T-cell (primary cell): ENCODE measurements at places on chromosomes 2 and 18. TPM values are rescaled to one million over a fixed set of nuclear protein-coding genes. Genes with fewer than 3 reads are reported as not detected.

DNA sequence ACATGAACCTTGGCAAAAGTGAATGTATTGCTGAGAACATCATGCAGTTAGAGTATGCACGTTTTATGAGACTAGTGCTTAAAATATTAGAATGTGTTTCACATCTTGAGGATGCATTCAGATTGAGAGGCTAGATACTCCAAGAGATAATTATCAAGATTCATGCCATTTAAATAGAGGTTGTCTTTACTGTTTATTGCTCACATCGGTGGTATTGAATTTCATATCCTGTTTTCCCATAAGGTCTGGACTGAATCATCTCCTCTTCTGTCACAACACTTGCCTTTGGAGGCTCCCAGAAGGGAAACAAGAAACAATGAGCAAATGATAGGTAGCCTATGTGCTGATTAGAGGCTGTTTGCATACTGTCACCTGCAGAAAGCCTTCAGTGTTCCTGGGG is 83.8 kb downstream of the CLHC1 start:
- no peak for DNase-seq
- H3K4me3 ChIP-seq = no peak overlapping the region
- H3K4me1 ChIP-seq = no peaks in the 10 kb centered on the region
- no peak overlapping the region for H3K27ac ChIP-seq

GRCh38 chr2:239625156-239625845 is 224.5 kb upstream of the HDAC4 start:
- no peak for DNase-seq
- no peaks in the 10 kb centered on the region for H3K27me3 ChIP-seq
- peaks cover 41% of the 10 kb centered on the region for H3K4me1 ChIP-seq
- H3K27ac ChIP-seq = peak overlapping the region; percentile 48

- DNase-seq = no peak
- no peak overlapping the region for H3K27ac ChIP-seq
- H3K36me3 ChIP-seq = no peaks in the 10 kb centered on the region
Observed at GRCh38 chr18:25832001-25832604, 258.3 kb downstream of the SS18 start.

DNA sequence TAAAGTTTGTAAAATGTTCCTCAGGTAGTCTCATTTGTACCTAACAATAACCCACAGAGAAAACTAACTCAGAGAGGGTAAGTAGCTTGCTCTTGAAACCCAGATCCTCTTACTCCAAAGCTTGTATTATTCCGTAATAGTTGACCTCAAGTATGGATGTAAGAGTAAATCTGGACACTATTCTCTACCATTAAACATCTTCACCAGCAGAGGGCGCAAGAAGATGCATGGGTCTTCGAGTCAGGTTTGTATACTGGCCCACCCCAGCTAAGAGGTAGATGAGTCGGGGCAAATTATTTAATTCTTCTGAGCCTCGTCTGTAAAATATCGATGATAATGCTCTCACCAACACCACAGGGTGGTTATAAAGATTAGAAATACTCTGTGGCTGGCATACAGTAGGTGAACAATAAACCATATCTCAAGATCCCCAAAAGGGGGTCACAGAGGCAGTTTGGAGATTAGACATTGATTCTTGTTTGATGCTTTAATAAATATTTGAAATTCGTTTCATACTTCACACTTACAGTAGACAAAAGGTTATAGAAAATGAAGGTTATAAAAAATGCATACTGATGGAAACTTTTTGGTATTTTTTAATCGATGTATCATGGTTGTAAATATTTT is 3.5 kb upstream of the CABLES1 start:
- H3K4me1 ChIP-seq = peaks cover 20% of the 10 kb centered on the region
- peaks cover 4% of the 10 kb centered on the region for H3K27me3 ChIP-seq
- no peaks in the 10 kb centered on the region for H3K36me3 ChIP-seq
- H3K4me3 ChIP-seq = no peak overlapping the region
- no peak for DNase-seq

DNA sequence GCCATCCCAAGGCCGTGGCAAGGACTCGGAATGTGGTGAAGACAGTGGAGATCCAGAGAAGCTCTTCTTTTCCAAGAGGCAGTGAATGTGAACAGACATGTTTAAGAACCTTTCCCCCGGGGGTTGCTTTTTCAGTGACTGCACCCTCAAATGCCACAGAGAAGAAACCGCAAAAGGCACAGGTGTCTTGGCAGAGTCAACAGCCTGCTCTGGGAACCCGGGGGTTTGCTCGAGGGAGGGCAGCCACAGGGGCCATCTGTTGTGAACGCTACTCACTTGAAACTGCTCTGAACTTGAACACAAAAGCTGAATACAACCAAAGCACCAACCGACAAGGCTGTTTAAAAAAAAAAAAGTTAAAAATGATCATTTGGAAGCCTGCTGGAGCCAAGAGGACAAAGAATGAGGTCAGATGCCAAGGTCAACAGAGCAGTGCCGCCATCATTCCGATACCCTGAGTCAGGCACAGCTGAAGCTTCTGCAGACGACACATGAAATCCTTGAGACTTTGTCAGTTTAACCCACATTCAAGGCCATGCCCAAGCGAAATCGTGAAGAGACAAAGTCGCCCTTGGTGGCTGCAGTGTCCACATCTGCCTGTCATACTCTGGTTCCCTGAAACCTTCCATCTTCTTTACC is 47.4 kb downstream of the PSMG2 start:
- no peaks in the 10 kb centered on the region for H3K36me3 ChIP-seq
- H3K27ac ChIP-seq = no peak overlapping the region
- peaks cover 9% of the 10 kb centered on the region for H3K4me1 ChIP-seq
- peak; percentile 10 for DNase-seq
- H3K4me3 ChIP-seq = no peak overlapping the region

GRCh38 chr18:58495634-58496033 is 133.3 kb downstream of the ALPK2 start:
- H3K4me3 ChIP-seq = no peak overlapping the region
- peaks cover 7% of the 10 kb centered on the region for H3K4me1 ChIP-seq
- H3K36me3 ChIP-seq = no peaks in the 10 kb centered on the region
- no peak overlapping the region for H3K27ac ChIP-seq
- DNase-seq = no peak

DNA sequence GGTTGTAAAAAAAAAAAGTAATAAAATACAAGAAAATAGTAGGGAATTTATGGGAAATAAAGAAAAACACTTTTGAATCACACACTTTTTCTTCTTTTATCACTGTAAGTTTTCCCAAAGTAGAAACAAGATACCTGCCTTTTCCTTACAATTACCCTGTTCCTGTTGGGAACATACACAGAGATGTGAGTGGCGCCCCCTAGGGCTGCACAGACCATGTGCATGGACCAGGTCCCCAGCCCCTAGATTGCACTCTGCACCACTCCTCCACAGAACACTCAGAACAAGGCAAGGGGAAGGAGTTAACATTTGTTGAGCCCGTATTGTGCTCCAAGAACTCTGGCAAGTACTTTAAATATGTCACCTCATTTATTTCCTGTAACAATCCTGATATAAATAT is 118.7 kb upstream of the NRP2 start:
- H3K36me3 ChIP-seq = no peaks in the 10 kb centered on the region
- peaks cover 3% of the 10 kb centered on the region for H3K27me3 ChIP-seq
- H3K4me3 ChIP-seq = no peak overlapping the region
- no peak for DNase-seq
- H3K27ac ChIP-seq = no peak overlapping the region
- H3K4me1 ChIP-seq = no peaks in the 10 kb centered on the region

DNA sequence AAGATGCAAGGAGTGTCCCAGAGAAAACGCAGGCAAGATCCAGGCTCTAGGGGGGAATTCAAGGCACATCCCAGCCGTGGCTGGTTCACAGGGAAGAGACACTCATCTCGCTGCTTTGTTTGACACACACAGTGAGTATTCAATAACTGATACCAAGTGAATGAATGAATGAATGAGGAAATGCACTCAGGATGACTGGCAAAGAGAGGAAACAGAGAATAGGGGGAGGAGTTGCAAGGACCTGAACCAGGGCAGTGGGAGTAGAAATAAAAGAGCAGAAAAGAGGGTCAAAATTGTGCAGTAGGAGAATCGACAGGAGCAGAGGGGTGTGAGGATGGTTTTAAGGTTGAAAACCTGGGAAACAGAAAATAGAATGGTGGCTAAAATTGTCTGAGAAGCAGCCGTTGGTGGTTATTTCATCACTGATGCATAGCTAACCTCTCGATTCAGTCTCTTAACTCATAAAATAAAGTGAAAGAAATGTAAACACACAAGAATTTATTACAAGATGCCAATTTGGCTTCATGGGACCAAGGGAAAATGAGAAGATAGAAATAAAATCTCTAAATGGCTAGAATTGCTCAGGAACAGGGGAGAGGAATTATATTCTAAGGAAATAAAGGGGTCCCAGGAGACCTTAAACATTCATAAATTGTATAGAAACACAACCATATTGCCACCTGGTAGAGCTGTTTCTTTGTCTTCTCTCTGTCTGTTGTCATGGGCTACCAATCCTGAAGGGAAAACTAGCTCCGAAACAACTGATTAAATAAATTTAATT is 63.9 kb upstream of the PHLPP1 start:
- H3K4me1 ChIP-seq = no peaks in the 10 kb centered on the region
- no peak overlapping the region for H3K27ac ChIP-seq
- H3K27me3 ChIP-seq = no peaks in the 10 kb centered on the region
- H3K36me3 ChIP-seq = no peaks in the 10 kb centered on the region
- H3K4me3 ChIP-seq = no peak overlapping the region
- no peak for DNase-seq

Gene HADHB
- total RNA-seq = 54.0 TPM

Gene SCG2
- total RNA-seq = not detected

Gene DPP4
- 47.7 TPM for total RNA-seq
